ENCODE measurements at places on chromosomes 12 and 14.
A peak's percentile ranks its signal among the peaks of the same experiment; 100 is the strongest.

DNA sequence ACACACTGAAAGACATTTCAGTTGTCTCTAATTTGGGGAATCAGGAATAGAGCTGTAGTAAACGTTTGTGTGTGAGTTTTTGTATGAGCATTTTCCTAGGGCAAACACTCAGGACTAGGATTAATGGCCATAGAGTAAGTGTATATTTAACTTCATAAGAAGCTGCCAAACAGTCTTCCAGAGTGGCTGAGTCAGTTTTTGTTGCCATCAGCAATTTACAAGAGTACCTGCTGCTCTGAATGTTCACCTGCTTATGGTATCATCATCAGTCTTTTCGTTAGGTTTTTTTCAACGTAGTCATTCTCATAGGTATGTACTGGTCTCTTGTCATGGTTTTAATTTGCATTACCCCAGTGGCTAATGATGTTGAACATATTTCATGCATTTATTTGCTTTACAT is 30.6 kb upstream of the TRHDE start:
- no peak for DNase-seq

GRCh38 chr14:105199093-105199492 is 18.0 kb upstream of the NUDT14 start:
- DNase-seq: no peak

GRCh38 chr14:102833341-102833740 is 56.1 kb downstream of the TRAF3 start:
- DNase-seq: no peak

DNA sequence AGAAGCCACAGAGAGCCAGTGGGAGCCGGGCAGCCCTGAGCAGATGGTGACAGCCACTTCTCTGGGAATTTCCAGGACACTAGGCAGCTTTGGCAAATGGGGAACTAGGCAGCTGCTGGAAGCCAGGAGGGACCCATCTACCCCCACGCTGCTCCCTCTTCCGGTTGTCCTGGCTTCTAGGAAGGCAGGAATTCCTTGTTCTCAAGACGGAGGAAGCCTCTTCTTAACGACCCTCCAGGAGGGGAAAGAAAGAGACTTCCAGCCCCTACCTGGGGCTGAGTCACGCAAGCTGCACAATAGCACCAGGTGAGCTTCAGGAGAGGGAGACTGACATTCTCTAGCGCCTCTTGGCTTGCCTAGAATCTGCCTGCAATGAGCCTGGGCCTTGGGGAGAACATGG is 141.5 kb downstream of the ANO2 start:
- DNase-seq: no peak

GRCh38 chr12:99068993-99069747 is 424.1 kb downstream of the APAF1 start:
- DNase-seq: no peak

DNA sequence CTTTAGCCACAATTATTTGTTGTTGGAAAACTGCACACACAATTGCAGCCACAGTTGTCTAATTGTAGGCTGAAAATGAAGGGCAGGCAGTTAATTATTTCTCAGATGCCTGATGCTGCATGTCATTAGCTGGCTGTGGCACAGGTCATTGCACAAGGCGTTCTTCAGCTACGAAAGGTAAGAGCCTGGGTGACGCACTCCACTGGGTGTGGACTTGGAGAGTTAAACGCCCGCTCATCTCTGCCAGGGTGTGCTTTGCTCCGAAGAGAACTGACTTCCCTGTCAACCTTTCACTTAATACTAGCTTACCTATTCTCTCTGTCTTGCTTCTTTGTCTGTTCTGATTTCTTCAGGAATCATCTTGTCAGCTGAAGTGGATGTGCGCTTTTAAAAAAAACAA is 91.4 kb upstream of the CPM start:
- DNase-seq: no peak

GRCh38 chr14:35380794-35381193 is 23.8 kb downstream of the NFKBIA start:
- no peak for DNase-seq

GRCh38 chr14:68386950-68387779 is 405.7 kb downstream of the ZFP36L1 start:
- no peak for DNase-seq

DNA sequence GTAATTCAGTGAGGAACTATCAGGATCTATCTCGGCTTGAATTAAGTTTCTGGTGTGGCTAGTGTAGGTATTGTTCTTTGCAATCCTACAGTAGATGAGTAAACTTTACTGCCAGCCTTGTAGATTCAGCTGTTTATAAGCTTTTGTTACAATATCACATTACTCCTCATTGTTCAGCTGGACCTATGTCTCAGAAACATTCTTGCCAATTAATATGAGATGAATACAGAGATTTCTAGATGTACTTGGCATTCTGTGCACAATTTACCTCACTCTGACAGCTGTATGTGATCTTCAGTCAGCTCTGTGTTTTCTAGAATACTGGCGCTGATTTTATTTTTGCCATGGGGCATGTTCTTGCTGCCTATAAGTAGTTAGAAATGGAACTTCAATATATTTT is 55.7 kb downstream of the METTL25 start:
- DNase-seq: peak; percentile 43

DNA sequence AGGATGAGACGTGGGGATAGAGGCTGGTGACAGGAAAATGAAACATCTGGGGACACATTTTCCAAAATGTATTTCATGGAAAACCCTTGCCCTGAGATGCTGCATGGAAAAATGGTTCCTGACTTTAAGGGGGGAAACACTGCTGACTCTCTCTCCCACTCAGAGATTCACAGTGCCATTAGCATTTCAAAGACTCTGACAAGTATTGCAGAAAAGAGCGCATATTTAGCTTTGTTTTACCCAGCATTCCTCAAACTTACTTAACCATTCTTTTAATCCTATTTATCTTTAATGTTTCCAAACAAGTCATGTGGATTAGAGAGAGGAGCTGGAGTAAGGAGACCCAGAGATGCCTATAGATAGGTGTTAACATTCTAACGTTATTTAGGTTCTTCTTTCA is 141.8 kb upstream of the DYRK2 start:
- no peak for DNase-seq

Measured in adipocyte (in vitro differentiated cells).